ENCODE measurements at places on chromosomes 2 and 18.

- DNase-seq, result no peak
Observed at GRCh38 chr18:62457877-62458276, 64.9 kb upstream of the ZCCHC2 start.

DNA sequence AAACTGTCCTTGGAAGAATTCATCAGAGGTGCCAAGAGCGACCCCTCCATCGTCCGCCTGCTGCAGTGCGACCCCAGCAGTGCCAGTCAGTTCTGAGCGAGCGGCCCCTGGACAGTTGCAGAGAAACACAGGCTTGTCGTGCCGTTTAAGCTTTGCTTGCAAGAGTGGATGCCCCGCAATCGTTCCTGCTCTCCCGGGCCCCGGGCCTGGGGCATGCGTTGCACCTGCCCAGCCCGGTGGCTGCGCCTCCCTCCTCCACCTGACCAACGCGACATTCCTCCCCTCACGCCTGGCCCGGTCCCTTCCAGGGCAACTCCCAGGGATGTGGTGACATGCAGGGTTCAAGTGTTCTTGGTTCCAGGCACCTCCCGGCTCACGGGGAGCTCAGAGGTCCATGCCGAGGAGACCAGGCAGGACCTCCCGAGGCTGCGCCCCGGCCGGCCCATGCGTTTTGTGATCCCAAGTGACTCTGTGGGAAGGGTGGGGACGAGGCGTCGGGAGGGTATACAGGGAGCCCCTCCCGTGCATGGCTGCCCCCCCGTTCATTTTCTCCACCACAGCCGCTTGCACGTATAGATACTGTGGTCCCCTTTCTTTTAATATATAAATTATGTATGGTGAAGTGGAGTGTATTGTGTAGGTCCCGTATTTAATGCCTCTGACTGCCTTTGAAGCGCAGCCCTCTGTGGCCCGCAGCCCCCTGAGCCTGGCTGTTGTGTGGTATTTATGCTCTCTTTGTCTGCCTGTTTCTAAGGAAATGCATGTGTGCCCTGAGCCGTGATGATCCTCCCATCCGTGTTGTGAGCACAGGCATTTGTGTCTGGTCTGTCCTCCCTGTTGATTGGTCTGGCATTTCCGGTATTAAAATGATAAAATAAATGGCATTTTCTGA is 21.2 kb downstream of the ODC1 start:
- no peak for DNase-seq

DNA sequence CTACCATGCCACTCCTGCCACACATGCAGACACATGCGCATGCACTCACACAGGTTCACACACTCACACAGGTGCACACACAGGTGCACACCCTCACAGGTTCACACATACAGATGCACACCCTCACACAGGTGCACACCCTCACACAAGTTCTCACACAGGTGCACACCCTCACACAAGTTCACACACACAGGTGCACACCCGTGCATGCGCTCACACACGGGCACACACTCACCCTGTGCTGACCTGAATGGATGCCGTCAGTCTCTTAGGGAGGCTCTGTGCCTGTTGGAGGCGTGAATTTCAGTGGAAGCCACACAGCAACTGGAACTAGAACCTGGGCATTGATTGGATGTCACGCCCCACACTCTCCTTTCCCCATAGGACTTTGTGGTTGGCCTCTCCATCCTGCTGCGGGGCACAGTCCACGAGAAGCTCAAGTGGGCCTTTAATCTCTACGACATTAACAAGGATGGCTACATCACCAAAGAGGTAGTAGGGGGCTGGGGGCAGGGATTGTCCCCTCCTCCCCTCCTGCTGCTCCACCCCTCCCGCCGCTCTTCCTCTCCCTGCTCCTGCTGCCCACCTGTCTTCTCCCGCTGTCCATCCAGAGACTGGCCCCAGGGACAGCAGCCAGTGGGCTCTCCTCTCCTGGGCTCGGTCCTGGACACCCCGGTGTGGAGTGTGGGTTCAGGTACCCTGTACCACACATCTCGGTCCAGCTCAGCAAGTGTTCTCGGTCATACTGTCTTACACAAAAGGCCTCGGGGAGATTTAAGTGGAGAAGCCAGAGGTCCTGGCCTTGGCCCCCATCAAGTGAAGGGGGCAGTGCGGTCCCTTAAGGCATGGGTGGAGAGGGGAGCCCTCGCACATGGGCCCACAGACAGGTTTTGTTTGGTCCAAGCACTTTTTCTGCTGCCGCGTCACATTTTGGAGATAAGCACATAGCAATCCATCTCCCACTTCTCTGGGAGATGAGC is 21.0 kb upstream of the FAHD2A start:
- DNase-seq, result no peak

DNA sequence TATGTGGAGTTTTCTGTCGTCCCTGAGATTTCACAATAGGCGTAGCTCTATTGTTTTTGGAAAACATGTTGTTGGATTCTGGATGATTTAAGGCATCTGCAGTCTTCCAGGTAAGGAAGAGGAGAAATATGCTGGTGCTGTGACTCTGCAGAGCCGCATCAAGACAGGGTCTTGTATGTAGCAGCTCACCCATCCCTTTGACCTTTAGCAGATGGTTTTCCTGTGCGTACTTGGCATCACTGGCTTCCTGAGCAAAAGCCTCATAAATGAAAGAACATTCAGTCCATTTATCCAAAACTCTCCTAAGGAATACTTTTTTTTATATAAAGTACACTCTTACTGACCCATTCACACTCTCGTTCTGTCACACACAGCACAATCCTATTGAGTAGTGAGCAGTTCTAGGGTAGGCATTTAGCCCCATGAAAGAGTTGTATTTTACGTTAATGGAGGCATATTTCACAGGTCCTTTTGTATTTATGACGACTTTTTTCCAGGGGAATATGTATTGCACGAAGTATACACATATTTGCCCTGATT is 443.9 kb downstream of the STK39 start:
- no peak for DNase-seq

DNA sequence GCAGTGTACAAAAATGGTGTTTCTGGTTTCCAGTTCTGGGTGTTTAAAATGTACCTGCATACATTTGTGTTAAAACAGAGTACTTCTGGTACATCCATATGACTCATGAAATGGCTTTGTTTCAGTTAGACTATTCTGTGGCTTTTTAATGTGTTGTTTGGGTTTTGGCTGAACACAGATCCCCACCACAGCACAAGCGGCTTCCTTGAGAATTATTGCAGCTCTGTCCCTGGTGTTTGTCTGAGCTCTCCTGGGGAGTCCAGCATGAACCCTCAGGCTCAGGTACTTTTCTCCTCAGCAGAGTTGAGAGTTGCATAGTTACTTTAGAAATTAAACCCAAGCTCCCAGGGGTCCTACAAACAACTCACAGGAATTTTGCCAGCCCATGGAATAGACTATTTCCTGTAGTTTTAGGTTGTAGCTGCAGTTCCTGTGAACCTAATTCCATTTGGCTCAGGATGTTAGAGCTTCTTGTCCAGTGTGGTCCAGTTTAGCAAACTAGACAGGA is 64.8 kb upstream of the EML6 start:
- DNase-seq, result no peak

- DNase-seq, result no peak
Observed at GRCh38 chr2:222180619-222181018, 118.2 kb downstream of the PAX3 start.

DNA sequence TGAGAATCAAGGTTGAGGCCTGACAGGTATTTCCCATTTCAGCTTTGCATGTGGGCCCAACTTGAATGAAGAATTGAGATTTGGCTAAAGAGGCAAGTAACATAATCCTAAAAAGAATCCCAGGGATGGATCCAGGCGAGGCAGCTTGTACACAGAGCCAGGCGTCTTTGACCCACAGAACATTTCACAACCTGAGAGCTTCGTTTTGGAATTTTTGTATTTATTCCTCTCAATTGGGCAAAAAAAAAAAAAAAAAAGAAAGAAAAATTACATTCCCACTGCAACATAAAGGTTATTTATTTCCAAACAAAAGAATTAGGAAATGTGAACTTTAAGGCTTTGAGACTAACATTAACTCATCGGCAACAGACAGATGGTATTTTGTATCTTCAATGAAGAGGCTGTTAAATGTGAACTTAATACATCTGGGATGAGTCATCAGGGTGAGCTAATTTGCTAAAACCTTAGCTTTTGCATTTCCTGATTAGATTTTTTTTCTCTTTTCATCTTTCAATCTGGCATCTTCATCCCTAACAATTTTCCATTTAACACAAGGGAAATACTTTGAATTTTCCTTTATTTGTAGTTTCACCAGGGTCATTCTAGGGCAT is 478.5 kb upstream of the TNP1 start:
- DNase-seq, result no peak

DNA sequence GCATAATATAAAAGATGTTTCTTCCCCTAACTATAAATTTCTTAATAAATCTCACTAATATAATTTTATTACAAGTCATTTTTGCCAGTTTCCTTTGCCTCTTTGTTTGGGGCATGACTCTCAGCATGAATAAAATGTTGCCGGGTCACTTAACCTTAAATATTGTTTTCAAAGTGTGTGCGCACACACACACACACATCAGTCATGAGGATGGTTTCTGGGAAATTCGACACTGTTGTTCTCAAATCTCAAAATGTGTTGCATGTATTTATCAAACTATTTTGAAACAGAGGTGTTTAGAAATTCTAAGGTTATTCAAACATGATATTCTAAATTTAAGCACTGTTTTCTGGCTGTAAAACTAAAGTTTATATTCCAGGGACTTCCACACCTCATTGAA is 31.5 kb downstream of the FAP start:
- DNase-seq, result no peak

- DNase-seq, result no peak
Observed at GRCh38 chr2:129459200-129459876, 520.1 kb upstream of the RAB6C start.

- DNase-seq, result no peak
Observed at GRCh38 chr2:159455330-159455918, 160.9 kb downstream of the BAZ2B start.

- no peak for DNase-seq
Observed at GRCh38 chr2:33607905-33608304, 8.8 kb upstream of the FAM98A start.

GRCh38 chr2:100580367-100581276 is 17.8 kb downstream of the PDCL3 start:
- DNase-seq, result no peak

- no peak for DNase-seq
Observed at GRCh38 chr2:102764083-102764482, 2.3 kb downstream of the TMEM182 start.

Measured in NCI-H1092 (cell line).